ENCODE measurements at places on chromosomes 11 and 22. TPM values are rescaled to one million over a fixed set of nuclear protein-coding genes. Genes with fewer than 3 reads are reported as not detected.

Gene SHANK3
- 0.90 TPM for total RNA-seq

DNA sequence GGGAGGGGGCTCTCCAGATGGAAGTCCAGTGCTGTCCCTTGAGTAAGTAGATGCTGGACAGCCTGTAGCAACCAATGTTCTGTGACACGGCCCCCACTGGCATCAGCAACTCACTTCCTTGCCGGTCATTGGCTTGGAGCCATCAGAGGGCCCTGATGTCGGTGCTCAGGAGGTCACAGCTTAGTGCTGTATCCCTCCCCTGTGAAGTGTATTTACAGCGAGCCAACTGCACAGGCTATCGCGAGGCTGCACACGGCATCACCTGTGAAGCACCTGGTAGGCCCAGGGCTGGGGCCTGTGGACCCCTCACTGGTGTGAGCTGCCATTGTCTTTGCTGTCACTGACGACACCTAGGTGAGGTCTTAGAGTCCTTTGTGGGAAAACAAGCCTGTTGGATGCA, 13.4 kb upstream of the ACR start:
- no peak for DNase-seq

DNA sequence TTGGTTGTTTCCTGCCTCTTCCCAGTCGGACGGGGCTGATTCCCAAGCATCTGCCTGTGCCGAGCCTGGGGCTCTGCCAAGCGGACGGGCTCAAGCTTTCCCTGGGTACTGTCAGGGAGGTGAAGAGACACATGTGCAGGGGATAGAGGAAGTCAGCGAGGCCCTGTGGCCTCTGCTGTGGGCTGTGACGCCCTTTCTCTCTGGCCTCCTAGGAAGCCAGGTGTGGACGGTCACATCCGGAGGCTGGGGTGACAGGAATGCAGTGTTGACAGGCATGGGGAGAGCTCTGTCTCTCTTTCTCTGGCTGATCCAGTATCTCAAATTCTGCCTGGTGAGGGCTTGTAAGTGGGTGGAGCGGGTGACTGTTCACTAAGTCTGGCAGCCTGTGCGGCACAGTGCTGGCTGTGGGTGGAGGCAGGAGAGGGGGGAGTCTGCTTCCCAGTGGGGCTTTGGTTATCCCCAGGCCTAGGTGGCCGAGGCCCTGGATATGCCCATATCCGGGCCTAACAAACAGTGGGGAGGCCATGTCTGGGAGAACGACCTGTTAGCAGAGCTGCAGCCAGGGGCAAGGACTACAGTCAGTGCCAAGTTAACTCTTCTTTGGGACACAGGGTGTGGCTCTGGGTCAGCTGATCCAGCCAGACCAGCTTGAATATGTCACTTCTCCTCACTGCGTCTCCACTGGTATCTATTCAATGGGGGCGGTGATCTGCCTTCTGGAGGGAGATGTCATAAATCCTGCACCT, 1.9 kb downstream of the KCTD17 start:
- peak; percentile 15 for DNase-seq

GRCh38 chr22:37996079-37996478, 11.7 kb upstream of the SOX10 start:
- no peak for DNase-seq

- DNase-seq = no peak
Observed at GRCh38 chr11:65777821-65778361, 2.9 kb downstream of the AP5B1 start.

Measured in fibroblast of the aortic adventitia (primary cell).